Breast epithelium (tissue), 4 donors: ENCODE measurements at places on chromosomes 1 and 21. TPM values are rescaled to one million over a fixed set of nuclear protein-coding genes. Genes with fewer than 3 reads are reported as not detected.
A peak's percentile ranks its signal among the peaks of the same experiment; 100 is the strongest.

DNA sequence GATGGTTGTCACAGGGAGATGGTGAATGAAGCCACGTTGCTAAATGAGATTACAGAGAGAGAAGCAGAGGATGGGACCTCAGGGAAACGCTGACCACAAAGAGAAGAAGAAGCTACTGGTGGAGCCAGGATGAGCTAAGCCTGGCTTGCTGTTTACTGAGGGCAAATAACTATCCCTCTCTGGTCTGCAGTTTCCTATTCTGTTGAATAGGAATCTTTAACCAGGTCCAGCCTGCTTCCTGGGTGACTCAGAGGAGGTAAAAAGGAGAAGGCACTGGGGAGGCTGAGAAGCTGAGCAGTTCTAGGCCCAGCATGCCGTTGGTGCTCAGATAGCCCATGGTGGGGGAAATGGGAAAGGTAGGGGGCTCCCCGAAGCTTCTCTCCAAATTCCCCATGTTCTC lies 29.6 kb downstream of the DMBX1 start:
- DNase-seq = no peak

DNA sequence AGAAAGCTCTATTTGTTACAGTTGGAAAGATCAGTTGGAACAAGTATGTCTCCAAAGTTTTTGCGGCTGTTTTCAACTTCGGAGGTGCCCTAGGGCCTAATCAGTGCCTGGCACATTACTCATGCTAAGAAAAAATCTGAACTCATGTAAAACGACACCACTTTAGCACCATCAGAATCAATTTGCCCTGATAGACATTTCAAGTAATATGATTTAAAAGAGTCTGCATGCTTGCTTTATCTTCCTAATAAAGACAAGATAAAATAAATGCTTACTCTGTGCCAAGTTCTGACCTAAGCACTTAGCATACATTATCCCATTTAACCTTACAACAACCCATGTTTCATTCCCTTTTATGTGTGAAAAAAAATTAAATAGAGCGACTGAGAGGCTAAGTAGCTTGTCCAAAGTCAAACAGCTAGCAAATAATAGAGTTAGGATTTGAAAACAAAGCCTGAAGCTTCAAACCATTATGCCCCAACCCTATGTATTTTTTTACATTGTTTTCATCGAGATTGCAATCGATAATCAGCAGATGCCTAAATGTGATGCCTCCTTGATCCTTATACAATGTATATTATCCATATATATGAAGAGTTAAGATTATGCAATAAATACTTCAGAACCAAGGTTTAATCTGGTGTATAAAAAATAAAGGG lies 91.3 kb downstream of the DENND1B start:
- no peak for DNase-seq

The VWA5B1 gene
- total RNA-seq = 0.29 TPM

The ZP4 gene
- total RNA-seq = not detected

The RNF220 gene
- total RNA-seq = 110 TPM

- peak; percentile 97 for DNase-seq
These were observed at the start of gene MKNK1 for GRCh38 chr1:46603858-46604549. MKNK1 (minus strand) TSS chr1:46604268; CDS start chr1:46583327, 20,941 bp downstream.

GRCh38 chr21:40768056-40768455 lies 78.9 kb downstream of the DSCAM start:
- DNase-seq = no peak

The EPHB2 gene
- total RNA-seq = 1.5 TPM

DNA sequence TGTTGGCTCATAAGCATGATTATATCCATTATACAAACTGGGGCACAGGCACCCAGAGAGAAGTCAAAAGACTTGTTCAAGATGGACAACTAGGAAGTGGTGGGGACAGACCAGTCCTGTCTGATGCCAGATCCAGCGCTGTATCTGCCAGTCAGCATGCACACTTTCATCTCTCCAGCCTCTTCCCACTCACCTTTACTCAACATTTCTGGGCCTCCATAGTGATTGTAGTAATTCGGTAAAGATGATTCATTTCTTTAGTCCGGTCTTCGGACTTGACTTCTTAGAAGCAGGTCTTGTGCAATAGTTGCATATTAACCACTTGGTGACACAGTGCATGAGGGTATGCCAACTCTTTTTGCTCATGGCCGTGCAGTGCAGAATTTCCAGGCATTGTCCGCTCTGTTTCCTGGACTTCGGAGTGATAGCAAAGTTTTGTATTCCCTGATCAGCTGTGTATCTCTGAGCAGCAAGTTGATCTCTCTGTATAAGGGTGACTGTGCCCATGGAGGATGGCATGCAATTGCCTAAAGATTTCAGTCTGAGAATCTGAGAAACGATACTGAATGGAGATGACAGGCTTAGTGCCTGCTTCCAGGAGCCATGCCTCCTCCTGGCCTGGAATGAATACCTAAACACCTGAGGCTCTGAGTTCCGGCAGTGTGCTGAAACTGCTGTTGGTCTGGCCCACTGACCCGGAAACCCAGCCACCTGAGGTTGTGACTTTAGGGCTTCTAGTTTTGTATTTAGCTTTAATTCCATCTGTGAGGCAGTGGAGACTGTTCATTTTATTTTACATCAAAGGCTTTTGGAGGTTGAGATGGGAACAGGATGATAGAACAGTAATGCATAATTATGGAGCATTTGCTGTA lies 39.0 kb downstream of the GALNT2 start:
- DNase-seq = no peak

The AMY1B gene
- total RNA-seq = not detected

DNA sequence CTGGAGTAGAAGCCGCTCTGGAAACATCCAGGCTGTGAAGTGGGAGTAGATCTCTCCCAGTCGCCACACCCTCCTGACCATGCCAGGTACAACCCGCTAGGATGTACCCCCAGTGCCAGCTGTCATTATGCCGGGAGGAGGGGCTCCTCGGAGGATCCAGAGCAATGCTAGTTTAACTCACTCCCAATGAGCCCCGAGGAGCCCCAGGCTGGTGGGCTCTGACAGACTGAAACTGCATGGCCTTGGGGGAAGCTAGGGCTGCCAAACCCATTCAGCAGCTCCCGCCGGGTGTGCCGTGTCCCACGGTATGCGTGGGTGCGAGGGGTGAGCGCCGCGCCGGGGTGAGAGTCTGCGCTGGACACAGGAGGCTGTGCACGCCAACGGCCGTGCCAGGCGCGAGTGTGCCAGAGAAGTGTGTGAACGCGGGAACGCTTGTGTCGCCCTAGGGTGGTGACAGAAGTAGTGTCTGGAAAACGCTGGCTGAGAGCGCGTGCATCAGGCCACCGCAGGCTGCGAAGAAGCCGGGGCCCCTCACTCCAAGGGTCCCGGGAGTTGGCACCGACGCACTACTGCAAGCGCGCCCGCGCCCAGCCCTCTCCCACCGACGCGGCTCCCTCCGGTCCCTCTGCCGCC lies 177.1 kb upstream of the EDN2 start:
- no peak for DNase-seq

GRCh38 chr1:24968941-24969585 lies 39.0 kb upstream of the RUNX3 start:
- DNase-seq = peak; percentile 27

DNA sequence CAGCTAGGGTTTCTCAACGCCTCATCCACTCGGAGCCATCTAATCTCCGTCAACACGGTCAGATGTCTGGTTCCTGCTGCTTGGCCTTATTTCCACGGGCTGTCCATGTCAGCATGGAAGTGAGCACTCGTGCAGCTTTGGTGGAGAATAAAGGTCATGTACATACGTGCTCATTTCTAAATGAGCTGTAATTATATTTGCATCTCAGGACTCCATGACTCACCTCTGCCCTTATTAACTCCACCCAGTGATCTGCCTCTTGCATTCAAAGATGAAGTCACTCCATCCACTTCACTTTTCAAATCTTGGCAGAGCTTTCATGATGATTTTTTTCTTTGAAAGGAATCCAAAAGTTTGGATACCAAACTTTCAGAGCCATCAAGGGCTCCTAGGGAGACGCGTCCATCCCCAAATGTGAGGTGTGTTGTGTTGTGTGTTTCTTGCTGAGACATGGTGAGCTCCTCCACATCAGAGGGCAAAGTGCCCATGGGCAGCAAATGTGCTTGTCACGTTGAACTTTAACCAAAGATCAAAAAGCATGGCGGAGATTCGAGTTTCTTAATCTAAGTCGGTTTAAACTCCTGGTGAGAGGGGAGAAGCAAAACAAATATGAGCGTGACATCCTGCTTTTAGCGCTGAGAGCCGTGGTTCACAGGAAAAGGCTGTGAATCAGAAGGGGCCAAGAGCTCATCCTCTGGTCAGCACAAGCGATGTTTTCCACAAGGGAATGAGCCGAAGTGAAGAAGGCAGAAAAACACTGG lies 68.6 kb upstream of the ERRFI1 start:
- DNase-seq = no peak

The AKT3 gene
- 58.7 TPM for total RNA-seq

The MMP23B gene
- total RNA-seq = 2.7 TPM

- DNase-seq = no peak
These were observed 26.8 kb downstream of the RAB3B start for GRCh38 chr1:51963592-51964308.

DNA sequence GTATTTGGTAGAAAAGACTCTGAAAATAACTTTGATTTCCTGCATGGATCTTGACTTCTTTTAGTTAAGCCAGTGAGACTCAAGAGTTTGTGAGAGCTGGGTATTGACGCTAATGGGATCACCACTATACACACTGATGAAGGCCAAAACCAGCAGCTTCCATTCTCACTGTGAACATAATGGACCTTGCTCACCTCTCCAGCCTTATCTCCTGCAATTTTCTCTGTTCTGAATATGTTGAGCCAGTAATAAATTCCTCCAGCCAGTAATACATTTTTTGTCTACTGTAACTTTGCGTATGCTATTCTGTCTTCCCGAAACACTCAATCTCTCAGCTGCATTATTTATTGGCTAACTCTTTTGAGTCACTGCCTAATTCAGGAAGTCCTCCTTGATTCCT lies 111.6 kb upstream of the PPP2R5A start:
- DNase-seq = no peak

DNA sequence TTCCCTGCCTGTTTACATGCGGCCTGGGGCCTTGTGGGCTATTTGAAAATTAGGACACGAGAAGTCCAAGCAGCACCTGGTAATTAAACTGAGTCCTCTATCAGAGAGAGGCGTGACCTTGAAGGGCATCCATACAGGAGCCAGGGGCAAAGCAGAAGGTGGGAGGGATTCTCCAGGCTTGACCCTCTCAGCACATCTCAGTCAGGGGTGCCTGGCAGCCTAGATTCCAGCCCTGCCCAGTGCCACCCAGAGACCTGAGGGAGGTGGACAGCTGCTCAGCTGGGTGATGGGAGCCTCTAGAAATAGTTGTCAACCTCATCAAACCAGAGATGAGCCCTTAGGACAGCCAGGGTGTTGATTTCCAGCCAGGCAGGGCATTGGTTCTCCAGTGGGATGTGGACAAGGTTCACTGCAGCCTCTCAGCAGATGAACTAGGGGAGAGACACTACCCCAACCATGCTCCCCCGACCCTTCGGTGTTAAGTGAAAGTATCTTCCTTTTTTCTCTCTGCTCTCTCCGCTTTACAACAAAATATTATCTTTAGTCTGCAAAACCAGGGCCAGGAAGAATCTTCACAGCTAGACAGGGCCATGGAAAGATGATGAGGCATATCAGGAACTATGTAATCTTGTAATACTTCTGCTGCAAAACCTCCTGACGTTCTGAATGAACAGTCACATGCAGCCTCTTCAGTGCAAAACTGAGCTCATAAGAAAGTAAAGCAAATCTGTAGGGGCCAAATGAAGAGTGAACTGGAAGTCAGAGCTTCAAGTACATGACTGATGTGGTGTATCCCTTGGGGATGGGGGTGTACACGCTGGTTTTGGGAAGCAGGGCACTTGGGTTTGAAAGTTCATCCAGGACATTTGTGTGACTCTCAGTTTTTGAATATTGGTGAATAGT lies 35.9 kb upstream of the ATP5PO start:
- DNase-seq = no peak

- DNase-seq = no peak
These were observed 851.2 kb upstream of the ADAMTS5 start for GRCh38 chr21:27817902-27818623.

The RIPPLY3 gene
- not detected for total RNA-seq

The KTI12 gene
- 4.4 TPM for total RNA-seq

DNA sequence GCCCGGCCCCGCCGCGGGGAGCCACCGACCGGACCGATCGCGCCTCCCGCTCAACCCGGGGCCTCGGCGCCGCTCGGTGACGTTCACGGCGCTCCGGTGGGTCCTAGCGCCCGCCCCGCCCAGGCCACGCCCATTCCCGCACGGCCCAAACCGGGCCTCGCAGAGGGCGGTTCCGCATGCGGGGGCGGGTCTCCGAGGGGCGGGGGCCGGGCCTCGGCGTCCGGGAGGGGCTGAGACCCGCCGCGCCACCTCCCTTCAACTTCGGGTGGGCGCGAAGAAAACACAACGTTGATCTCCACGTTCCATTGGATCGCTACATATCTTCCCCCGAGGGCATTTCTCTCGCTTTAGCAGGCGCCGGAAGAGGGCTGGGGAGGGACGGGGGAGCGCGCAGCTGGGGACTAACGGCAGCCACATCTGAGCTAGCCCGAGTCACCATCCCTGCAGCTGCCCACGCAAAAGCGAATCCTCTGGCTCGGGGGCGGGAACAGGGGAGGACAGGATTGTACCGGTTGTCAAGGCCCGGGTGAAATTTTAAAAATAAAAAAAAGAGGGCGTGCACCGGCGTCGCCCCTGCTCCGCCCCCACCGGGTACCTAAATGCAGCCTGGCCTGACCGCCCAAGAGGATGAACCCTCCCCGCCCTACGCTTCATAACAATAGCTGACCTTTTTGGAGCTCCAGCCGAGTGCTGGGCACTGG lies at the start of gene MAD2L2:
TSS of gene MAD2L2 (minus strand) at position 78 of the 701 bp plus-strand sequence. CDS start 547 bp downstream, outside the sequence.
- peak; percentile 68 for DNase-seq

- no peak for DNase-seq
These were observed 272.7 kb upstream of the CACYBP start for GRCh38 chr1:174726880-174727585.

The LCE2B gene
- total RNA-seq = not detected

- DNase-seq = no peak
These were observed 994 bp upstream of the LAMTOR5 start for GRCh38 chr1:110408488-110408887.

- no peak for DNase-seq
These were observed 128.4 kb upstream of the NGF start for GRCh38 chr1:115466433-115466832.

DNA sequence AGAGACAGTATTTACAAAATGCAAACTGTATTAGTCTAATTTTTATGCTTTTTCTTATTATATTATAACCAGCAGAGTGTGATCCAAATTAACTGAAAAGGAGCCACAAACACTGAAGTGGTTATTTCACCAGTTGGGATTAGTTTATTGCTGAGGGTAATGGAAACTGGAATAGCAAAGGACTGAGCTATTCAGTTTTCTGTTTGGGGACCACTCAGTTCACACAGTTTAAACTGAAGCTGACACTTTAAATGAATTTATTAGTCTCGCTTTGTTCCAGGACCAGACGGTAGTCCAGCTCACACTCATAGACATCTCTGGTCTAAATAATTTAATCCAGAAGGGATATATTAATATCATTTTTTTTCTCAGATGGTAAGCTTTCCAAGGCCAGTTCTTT lies 410.7 kb downstream of the LTN1 start:
- DNase-seq = no peak

GRCh38 chr1:8866792-8867415 lies 11.6 kb downstream of the ENO1 start:
- no peak for DNase-seq

The CFAP141 gene
- total RNA-seq = not detected
